ENCODE measurements at places on chromosomes 5 and 9. TPM values are rescaled to one million over a fixed set of nuclear protein-coding genes. Genes with fewer than 3 reads are reported as not detected.

IGIP gene
- total RNA-seq = 25.0 TPM

POLR3G gene
- total RNA-seq = 4.0 TPM

WNT8A gene
- total RNA-seq = not detected

TMEM232 gene
- 7.0 TPM for total RNA-seq

SFXN1 gene
- 36.5 TPM for total RNA-seq

PAIP2 gene
- 91.9 TPM for total RNA-seq

SPINK1 gene
- 274 TPM for total RNA-seq

SLC1A1 gene
- total RNA-seq = 6.9 TPM

IL33 gene
- total RNA-seq = 123 TPM

RNF180 gene
- total RNA-seq = 23.8 TPM

ZCCHC9 gene
- total RNA-seq = 37.7 TPM

PRLR gene
- 9.7 TPM for total RNA-seq

FOXD4L5 gene
- 0.05 TPM for total RNA-seq

STPG3 gene
- total RNA-seq = not detected

MCTP1 gene
- total RNA-seq = 45.7 TPM

PRR16 gene
- total RNA-seq = 7.6 TPM

LMBRD2 gene
- total RNA-seq = 31.6 TPM

Measured in urinary bladder (tissue), 4 donors.